RWPE2 (cell line): ENCODE measurements at places on chromosomes 5 and 9.

DNA sequence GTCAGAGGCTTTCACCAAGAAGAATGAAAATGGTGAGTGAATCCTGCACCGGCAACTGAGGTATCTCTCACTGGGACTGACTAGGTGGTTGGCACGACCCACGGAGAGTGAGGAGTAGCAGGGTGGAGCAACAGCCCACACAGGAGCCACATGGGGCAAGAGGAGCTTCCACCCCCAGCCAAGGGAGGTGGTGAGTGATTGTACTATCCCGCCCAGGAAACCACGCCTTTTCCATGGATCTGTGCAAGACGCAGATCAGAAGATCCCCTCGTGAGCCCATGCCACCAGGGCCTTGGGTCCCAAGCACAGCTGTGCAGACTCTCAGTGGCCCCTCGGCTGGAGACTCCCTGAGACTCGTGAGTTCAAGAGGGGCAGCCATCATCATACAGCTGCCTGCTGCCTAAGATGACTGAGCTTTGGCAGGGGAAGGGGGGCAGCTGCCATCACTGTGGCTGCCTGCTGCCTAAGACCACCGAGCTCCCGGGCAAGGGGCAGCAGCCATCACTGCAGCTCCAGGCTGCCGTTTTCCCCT, 229.5 kb downstream of the AP3B1 start:
- DNase-seq = no peak

DNA sequence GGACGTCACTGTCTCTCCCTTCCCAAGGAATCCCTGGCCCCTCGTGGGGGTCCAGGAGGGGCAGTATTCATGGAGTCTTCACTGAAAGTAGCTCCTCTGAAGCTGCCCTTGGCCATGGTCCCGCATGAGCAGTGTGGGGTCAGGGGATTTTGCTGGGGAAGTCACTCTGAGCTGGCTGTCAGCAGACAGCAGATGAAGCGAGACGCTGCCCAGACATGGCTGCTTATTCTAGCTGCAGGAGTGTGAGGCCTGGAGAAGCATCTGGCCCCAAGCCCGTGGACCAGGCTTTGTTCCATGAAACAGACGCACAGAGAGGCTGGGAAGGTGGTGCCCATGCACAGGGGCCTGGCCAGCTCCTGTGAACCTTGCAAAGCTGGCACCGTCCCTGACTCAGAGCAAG, 21.5 kb upstream of the ASS1 start:
- no peak for DNase-seq

DNA sequence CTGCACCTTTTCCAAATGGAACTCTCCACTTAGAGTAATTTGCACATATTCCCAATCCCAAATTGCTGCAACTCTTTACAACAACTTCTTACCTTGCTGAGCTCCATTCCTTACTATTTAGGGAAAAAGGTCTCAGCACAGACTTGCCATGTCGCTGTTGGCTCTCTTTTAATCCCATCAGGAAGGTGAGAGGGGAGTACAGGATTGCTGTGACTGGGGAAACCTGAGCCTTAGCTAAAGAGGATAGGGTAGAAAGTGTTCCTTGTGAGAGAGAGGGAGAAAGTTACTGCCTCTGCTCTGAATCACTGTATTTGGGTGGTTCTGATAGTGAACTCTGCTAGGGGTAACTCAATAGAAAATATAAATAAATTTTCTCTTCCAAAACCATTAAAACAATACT, 43.7 kb upstream of the GABRA1 start:
- DNase-seq = no peak

DNA sequence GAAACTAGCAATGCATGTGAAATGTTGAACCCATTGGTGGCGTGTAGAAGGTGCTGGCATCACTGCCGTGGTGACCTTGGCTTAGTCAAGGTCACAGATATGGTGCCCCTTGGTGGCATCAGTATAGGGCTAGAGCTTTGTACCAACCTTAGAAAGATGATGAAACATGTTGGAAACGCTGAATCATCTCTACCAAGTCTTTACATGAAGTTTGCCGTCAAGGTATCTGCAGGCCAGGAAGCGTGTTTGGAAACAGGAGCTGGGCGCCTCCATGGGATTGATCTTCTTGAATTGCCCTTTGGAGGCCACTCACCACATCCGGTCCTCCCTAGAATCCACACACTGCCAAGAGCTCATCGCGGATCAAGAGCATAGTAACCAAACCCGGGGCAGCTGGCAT, 16.9 kb upstream of the BOD1 start:
- peak; percentile 82 for DNase-seq

DNA sequence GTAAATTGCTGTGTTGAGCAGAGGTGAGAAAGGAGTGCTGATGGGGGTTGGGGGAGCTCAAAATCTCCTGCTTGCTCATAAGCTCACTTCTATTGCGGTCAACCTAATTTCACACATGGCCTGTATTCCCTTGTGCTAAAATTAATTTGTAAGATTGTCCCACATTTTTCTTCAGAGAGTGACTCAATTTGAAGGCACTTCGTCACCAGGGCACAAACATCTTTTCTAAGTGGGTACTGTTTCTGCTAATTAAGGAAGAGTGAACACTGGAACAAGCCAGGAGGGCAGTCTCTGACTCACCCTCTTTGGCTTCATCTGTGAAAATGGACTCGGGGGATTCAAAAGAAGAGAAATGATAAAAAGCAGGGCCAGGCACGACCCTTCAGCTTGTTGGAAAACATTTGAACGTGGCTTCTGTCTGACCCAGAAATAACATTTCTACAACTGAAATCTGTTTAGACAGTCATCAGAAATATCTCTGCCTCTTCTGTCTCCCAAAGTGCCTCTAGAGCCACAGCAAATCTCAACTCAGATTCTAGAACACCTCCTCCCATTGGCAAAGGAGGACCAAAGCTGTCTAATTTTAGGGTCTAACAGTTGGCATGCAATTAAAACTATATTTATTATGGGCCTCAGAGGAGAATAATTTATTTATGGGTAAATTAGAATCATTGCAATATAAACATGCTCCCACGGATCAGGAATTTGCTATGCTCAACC, 49.8 kb downstream of the FEM1C start:
- DNase-seq = no peak

DNA sequence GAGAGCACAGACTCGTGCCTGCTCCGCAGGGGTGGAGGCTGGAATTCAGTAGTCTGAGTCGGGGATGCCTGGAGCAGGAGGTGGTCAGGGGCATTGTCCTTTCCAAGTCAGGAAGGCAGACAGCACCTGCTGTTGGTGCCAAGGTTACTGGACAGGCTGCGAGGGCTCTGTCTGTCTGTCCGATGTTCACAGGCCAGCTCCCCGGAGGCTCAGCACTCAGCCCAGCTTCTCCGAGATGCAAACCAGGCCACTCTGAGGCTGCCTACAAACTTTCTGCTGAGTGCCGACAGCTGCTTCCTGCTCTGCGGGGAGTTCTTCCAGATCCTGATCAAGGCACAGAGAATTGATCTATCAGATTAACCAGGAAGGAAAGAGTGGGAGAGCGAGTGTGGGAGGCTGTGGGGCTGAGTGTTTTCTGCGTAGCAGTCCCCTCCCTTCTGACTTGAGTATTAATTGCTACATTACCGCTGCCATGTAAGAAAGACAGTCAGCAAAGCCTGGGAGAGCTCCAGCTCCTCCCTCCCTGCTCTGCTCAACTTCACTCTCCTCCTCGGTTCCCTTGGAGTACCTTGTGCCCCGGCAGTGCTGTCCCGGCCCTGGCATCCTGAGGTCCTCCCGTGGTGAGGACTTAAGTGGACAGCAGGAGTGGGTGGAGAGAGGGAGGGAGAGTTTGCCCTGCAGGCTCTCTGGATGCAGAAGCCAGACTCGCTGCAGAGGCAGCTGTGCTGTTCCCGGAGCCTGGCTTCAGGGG, 36.0 kb downstream of the KCNMB1 start:
- no peak for DNase-seq

GRCh38 chr5:142095035-142095434, 13.5 kb upstream of the NDFIP1 start:
- DNase-seq = no peak

DNA sequence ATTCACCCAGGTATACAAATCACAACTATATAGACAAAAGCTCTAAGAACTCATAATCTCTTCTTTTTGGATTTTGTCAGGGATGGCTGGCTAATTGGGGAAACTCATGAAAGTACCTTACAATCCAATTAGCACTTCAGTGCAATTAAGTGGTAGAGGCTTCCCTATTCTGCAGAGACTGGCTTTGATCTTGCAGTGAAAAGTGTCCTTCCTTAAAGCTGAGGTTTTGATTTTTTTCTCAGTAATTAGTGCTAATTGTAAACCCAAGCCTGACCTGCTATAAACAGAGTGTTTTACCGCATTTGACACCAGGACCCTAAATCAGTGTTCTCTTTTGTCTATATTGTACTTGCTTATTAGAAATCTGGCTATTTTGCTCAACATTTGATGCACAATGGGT, 294.0 kb upstream of the EFNA5 start:
- DNase-seq = no peak

DNA sequence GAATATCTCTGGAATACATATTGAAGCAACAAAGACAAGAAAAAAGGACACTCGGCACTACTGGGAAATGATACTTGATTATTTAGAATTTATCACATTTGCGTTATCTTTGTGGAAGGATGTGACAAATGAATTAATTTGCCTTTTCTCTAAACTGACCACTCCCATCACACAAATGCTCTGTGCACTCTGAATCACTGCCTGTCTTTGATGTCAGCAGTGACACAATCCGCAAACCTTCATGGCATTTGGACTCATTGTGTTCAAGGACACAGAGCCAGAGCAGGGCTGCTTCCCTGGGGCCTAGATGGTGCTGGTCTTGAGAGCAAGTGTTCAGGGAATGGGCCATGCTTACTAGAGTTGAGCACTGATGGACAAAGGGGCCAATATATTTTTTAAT, 4.9 kb upstream of the KIF4B start:
- DNase-seq = no peak

- no peak for DNase-seq
Measured at GRCh38 chr5:28324174-28324573, 1285.8 kb upstream of the CDH9 start.

DNA sequence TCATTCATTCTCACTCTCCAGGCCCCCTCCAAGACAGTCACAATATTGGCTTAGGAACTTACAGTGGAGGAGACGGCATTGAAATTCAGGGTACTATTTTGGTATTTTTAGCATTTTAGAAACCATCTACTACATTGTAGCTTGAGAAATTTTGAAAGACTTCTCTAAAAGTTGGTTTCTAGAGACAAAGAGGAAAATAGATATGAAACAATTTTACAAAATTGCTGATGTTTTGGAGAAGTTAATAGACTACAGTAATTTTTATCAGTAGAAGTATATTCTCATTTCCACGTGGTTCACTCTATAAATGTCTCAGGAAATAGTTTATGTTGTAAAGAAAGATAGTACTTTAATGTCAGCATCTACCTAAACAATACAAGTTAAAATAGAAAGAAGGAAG, 63.2 kb upstream of the ZSWIM6 start:
- DNase-seq = no peak

DNA sequence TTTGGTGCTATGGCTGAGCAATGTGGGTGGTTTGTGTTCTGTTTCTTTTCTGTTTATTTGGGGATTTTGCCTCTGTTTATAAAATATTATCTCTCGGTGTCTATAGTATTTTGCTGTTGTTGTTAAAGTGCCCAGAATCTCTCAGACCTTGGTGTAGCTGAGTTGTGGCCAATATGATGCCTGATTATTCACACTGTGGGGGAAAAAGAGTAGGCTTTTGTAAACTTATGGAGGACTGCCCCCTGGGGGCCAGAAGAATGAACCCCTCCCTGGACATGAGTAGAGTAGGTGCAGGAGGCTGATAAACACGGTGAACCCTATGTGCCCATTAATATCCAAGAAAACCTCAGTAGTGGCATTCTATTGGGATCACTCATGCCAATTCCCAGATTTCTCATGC, 49.0 kb upstream of the DPYSL3 start:
- no peak for DNase-seq

GRCh38 chr9:131500939-131501541, 1.7 kb upstream of the POMT1 start:
- no peak for DNase-seq

- no peak for DNase-seq
Measured at GRCh38 chr5:79133121-79133656, 21.6 kb downstream of the BHMT start.

- DNase-seq = no peak
Measured at GRCh38 chr5:66697796-66698564, 101.8 kb downstream of the MAST4 start.

GRCh38 chr5:151459680-151460324, 12.4 kb downstream of the SLC36A1 start:
- DNase-seq = no peak

- DNase-seq = no peak
Measured at GRCh38 chr9:124724415-124725067, 46.6 kb downstream of the NR6A1 start.

DNA sequence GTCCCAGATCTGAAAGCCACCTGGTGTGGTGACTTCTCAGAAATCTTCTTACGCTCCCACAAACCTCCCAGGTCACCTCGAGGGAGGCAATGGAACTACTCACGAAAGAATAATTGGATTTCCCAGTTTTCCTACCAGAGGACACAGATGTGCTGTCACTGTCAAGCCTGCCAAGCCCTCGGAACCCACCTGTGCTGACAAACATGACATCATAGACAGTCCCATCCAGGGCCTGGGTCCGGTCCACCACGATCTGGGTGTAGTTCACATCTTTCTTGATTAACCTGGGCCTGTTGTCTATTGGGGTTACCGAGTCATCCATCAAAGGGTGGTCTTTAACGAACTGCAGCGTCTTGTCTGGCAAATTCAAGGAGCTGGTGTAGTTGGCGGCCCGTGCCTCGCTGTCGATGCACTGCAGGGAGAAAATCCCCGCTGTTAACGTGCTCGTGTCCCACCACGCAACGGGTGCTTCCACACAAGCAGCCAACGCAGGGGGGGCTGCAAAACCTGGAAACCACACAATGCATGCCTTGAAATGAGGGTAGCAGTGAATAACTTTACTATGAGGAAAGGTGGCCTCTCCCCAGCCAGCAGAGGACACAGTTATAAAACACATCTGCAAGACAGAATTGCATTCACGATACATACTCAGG, 69.0 kb downstream of the SECISBP2 start:
- DNase-seq = no peak

DNA sequence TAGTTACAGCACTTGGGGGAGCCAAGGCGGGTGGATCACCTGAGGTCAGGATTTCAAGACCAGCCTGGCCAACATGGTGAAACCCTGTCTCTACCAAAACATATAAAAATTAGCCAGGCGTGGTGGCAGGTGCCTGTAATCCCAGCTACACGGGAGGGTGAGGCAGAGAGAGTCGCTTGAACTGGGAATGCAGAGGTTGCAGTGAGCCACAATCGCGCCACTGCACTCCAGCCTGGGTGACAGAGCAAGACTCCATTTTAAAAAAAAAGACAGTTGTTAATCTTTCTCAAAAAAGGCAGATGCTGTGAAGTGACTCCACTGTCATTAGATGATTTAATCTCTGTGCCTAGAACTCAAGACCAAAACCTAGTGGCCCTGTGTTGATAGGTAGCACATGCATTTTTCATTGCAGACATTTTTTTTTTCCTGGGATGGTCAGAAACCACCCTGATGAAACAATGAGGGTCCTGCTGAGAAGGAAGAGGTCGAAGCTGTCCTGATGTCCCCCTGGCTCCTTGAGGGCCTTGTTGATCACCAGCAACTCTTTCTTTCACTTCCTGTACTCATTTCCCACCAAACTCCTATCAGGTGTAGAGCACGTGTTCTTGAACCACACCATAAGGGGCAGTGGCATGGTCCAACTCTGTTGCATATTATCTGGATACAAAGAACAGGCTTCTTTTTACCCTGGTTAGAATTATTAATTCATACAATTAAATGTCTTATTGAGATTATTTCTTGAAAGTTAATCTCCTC, 382.2 kb downstream of the ICE1 start:
- no peak for DNase-seq

GRCh38 chr5:129118405-129118804, 23.9 kb downstream of the ISOC1 start:
- DNase-seq = no peak

GRCh38 chr5:31986101-31986500, 188.0 kb downstream of the GOLPH3 start:
- no peak for DNase-seq

GRCh38 chr5:81852291-81853029, 101.6 kb upstream of the SSBP2 start:
- DNase-seq = no peak
